ACHN (cell line): ENCODE measurements at places on chromosomes 16 and 17.

- no peak for DNase-seq
Measured at GRCh38 chr17:12097326-12097725, 76.6 kb downstream of the MAP2K4 start.

DNA sequence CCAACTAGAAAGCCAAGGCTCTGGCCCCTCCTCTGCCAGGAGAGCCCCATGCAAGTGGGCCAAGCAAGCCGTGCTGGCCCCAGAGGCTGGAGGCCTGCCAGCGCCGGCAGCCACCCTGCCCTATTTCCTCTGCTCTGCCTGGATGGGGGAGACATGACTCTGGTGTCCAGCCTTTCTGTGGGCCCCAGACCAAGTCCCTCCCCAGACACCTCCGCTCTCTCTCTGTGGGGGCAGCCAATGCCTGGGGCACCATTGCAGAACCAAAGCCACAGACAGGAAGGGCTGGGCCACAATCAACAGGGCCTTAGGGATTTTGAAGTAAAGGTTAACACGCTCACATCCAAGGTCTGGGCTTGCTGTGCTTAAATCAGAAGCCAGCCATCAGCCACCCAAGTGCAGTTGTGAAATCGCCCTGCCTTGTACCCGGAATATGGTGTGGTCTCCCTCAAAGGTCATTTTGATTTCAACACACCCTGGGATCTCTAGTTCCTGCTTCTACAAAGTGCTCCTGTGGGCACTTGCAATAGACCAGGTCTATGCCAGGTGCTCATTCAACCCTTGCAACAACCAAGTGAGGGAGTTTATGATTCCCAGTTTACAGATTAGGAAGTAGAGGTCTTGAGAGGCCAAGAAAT is 63.5 kb upstream of the TEX2 start:
- DNase-seq, result no peak

DNA sequence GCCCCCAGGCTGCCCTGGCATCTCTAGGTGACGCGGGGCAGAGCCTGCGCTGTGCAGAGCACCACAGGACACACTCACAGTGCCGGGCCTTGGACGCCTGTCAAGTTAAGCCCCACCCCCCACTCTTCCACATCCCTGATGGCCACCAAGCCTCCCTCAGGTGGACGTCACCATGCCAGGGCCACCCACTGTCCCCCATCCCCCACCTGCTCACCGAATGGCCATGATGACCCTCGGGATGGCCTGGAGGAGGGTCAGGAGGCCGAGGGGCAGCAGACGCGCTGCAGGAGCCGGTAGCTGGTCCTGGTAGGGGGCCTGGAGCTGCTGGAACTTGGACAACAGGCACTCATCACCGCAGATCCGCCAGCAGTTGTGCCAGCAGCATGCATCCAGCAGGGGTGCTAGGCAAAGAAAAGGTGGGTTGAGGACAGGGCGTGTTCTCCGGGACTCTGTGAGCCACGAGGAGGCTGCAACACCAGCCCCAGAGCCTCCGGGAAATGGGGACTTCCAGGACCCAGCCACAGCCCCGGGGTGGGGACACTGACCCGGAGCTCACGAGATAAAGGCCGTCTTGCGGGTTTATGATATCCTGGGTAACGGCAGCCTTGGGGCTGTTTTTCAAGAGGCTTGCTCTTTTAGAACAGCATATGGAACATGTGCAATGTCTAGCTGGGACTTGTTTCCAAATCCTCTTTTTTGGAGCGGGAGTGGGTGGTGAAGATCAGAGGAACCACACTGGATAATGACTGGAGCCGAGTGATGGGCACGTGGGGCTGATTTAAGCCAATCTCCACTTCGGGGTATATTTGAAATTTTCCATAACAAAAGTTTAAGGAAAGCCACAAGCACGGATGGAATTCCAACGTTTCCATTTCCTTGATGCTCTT is 11.4 kb downstream of the C16orf95 start:
- no peak for DNase-seq

DNA sequence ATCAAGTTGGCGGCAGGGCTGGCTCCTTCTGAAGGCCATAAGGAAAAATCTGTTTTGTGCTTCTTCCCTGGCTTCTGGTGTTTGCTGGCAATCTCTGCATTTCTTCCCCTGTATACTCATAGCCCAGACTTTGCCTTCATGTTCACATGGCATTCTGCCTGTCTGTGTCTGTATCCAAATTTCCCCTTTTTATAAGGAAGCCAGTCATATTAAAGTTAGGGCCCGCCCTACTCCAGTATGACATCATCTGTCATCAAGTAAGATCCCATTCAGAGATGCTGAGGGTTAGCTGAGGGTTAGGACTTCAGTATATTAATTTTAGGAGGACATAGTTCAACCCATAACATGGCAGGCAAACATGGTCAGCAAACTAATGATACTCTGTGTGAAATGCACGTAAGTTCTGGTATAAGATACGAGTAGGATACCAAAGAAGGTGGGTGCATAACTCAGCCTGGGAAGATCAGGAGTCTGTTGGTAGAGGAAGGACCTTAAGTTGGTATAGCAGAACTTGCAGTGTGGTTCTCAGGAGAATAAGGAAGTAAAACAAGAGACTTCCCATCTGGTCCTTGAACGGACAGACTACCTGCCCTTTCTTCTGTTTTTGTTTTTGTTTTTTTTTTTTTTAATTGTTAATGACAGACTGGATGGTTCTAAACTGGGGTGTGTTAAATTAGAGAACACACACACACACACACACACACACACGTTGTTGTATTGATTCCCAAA is 13.9 kb downstream of the MAP2K6 start:
- no peak for DNase-seq

DNA sequence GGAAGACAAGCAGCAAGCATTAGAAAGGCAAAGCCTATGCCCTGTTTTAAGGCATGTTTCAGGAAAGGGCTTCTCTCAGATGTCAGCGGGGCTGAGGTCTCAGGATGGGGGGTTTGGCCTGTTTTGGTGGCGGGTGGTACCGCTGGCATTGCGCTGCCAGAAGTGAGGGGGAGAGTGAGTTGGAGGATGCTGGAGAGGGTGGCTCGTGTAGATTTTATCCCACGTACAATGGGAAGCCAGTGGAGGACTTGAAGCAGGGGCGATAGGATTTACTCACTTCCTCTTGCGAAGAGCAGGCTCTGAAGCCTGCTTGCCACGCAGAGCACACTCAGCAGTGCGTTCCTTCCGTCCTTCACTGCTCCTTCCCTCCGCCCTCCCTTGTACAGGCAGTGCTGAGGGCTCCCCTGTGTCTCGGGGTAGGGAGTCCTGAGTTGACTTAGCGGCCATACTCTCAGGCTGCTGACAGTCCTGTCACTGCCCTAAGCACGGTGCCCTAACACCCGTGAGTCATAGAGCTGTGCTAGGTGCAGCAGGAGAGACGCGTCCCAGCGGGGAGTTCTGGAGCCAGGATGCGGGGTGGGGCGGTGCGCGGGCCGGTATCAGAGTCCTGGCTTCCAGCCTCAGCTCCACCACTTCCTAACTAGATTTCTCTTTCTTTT is 113.1 kb downstream of the SNX29 start:
- no peak for DNase-seq

- peak; percentile 80 for DNase-seq
Measured at GRCh38 chr17:73191443-73192205, 1.2 kb upstream of the COG1 start.

DNA sequence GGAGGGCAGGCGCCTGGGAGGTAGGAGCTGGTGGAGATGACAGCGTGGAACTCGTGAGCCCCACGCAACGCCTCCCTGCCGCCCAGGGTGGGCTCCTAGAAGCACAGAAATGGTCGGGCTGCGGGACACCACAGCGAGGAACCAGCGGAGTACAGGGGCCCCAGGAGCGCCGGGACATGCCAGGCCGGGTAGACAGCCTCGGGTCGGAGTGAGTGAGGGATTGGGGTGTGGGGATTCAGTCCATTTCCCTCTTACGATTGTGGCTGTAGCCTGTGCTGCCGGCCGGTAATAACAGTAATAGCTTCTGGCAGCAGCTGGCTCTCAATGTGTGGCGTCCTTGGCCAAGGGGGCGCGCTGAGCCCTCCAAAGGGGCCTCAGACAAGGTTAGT is 12.2 kb upstream of the CES3 start:
- no peak for DNase-seq

GRCh38 chr16:30033270-30033669 is 2.2 kb upstream of the TLCD3B start:
- DNase-seq, result no peak

DNA sequence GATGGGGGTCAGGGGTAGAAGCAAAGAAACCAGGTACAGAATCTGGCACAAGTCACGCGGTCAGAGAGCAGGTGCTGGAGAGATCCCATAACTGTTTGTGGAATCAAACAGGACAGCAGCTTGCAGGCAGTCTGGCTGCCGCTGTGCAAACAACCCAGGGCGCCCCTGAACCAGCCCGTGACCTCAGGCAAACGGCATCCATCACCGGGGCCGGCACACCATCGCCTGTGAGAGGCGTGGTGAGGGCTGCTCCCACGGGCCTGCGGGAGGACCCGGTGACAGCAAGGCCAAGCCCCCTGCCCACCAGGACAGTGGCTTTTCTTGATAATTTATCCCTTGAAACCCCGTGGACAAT is 47.9 kb downstream of the CBFA2T3 start:
- DNase-seq, result no peak

- DNase-seq, result no peak
Measured at GRCh38 chr17:42891539-42892152, 9.0 kb upstream of the G6PC1 start.

DNA sequence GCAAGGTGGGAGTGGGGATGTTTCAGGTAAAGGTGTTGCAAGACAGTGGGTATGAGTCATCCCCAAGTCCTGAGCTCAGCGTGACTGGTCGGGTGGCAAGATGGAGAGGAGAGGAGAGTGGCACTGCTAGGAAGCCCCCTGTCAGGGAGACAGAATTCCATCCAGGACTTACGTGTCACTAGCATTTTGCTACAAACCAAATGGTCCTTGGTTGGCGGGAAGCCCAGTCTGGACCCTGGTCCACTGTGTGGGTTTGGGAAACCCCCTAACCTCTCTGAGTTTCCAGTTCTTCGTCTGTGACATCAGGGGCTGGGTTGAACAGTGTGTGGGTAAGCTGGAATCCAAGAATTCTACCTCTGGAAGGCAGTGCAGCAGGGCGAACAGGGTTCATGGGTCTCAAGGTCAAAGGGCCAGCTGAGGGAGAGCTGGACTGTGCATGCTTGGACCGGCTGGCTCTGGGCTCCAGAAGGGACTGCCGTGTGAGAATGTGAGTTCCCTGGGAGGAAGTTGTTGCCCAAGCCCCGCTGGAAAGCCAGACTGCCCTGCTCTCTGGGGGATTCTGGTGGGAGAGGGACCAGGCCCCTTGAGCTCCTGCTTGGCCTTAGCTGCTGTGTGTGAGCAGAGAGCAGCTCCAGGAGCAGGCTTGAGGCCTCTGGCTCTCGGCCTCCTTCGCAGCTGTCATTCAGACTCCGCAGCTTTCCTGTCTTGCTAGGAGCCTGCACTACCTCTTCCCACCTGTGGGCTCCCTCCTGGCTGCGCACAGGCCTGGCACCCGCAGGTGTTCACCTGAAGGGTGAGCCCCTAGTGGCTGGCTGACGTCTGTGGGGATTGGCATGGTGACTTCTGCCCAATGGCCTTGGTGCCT is 84.6 kb downstream of the NT5M start:
- DNase-seq, result no peak
